ENCODE measurements at places on chromosomes 13 and 19.

DNA sequence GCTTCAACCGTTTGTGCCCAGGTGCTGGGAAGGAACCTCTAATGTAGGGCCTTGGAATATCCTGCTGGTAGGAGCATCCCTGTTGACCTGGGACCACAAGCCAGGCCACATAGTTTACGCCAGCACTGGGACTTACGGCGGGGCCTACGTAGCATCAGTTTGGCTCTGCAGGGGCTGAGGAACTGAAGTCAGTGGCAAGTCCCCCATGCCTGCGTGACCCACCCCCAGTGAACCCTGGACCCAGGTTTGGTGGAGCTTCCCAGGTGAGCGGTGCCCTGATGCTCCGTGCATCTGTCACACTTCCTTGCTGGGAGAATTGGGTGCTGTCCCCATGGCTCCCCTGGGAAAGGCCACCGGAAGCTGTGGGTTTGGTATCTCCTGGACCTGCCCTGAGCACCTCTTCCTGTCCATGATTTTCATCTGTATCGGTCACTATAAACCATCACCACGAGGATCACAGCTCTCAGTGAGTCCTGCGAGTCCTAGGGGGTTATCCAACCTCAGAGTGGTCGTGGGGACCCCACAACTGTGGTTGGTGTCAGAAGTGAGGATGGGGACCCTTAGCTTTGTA is 9.9 kb downstream of the SIGLEC11 start:
- DNase-seq: no peak

DNA sequence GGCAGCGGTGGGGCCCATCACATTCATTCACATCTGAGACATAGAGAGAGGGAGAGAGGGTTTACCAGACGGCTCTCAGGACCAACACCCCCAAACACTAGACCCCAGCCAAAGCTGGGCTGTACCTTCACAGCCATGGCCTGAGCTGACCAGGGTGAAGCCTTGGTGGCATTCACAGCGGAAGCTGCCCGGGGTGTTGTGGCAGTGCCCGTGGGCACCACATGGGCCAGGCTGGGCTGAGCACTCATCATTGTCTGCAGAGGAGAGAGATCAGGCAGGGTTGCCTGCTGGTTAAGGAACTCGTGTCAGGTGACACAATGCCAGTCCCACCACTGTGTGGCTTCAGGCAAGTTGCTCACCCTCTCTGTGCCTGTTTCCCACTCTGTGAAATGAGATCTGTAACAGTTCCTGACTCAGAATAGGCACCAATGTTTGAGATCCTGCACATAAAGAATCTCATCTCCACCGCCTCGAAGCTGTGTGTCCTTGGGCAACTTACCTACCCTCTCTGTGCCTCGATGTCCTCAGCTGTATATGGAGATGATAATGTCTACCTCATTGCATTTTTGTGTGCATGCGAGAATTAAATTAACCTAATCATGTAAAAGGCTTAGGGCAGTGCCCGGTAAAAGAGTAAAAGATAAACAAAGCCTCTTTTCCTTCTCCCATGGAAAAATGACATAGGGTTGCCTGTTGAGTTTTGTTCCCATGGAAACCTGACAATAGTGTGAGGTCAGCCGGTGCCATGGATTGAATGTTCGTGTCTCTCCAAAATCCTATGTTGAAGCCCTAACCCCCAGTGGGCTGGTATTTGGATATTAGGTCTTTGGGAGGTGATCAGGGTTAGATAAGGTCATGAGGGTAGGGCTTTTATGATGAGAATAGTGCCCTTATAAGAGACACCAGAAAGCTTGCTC is 22.9 kb downstream of the CCL25 start:
- no peak for DNase-seq

- DNase-seq: peak; percentile 58
Observed at GRCh38 chr19:9793071-9793591, 24.6 kb upstream of the ZNF846 start.

DNA sequence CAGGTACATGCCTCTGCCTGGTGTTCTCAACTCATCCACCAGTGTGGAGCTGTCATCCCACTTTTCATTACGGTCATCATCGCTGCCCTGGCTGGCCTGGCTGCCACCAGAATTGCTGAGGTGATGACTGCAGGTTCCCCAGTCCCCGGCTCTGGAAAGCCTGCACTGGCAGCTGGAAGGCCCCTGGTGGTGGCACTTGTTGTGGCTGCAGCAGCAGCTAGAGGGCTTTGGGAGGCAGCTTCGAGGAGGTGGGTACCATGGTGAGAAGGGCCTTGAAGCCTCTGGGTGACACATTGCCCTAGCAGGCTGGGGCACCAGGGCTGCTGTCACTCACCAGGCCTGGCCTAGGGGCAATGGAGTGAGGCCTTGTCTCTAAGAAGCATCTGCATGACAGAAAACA is 25.3 kb upstream of the ZNF14 start:
- DNase-seq: no peak

- no peak for DNase-seq
Observed at GRCh38 chr13:22049384-22049783, 378.5 kb downstream of the FGF9 start.

DNA sequence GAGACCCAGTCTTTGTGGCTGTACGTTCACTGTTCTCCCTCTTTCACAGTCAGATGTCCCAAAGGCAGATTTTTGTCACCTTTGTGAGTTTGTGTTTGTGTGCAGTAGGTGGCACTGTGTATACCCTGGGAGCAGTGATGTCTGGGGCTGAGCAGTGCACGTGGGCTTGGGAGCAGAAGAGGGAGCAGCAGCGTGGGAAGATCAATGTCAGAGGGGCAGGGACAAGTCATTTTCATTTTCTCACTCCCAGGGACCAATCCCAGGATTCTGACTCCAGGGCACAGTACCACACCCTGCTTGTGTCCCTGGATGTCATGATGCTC is 2.0 kb upstream of the PSG6 start:
- DNase-seq: no peak

All from stimulated activated CD8-positive, alpha-beta memory T cell treated with anti-CD3 and anti-CD28 coated beads, Interleukin-15, amount 100 ng/mL, for 4 hours (primary cell).